Cardiac muscle cell (in vitro differentiated cells and primary cell): ENCODE measurements at places on chromosomes 12 and 14.

DNA sequence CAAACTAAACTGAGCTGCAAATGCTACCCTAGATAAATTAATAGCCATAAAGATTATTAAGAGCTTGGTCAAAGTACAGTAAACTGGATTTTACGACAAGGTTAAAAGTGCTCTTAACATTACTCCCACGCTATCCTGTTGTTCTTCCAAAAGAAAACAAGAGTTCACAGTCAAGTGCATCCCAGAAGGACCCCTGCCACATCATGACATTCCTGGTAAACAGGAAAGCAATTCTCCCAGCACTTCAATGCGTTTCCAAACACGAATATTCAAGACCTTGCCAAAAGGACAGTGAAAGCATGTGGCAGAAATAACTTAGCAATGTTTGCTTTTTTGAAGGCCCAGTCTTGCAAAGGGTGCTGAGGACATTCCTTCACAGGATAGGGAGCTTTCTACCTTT is 11.2 kb downstream of the SPRING1 start:
- DNase-seq: no peak

DNA sequence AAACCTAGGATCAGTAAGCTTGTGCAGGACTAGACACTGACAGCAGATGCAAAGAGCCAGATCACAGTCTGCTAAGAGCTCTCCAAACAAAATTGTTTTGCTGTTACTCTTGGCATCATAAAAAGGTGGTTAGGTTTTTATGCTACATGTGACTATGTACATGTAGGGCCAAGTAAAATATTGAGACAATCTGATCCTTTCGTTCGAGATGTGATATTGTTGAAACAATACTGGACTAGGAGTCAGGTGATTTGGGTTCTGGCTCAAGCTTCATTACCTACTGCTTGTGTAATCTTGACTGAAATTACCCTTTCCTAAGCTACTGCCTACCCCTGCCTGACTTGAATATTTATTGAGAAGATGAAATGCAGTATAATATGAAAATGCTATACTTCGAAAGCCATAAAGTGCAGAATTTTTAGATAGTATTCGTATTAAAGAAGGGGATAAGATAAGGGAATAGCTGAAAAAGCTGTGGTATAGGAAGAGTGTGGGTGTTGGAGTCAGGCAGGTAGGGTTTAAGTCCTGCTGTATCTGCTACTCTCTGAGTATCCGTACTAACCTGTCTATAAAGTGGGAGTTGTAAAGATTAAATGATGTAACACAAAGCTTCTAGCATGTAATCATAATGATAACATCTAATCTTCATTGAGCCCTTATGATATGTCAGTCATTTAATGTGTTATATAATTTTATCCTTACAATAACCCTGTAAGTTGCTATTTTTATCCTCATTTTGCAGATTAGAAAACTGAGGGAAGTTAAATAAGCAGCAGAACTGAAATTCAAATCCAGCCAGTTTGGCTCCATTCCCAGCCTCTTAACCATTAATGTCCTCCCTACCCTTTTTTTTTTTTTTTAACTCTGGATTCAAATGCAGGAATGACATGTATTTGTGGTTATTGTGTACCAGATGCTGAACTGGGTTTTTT is 38.6 kb upstream of the ATF1 start:
- DNase-seq: peak; percentile 56

GRCh38 chr12:55636853-55637252 is at the start of gene OR10P1:
OR10P1 (plus strand) TSS chr12:55636892; CDS start chr12:55636892, 0 bp downstream.
- DNase-seq: no peak

DNA sequence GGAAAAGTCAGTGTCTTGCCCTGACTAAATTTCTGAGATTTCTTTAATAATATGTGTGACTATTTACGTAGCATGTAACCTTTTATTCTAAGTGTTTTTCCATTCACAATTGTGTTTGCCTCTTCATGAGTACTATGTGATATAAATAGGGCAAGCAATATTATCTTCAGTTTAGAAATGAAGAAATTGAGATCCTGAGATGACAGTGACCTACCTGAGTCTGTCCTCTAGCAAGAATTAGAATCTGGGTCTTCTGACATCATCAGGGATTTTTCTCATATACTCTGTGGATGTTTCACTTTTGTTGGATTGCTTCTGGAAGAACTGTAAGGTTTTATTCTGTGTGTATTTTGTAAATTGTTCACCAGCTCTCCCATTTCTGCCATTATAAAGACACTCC is 35.0 kb downstream of the TMTC2 start:
- DNase-seq: no peak

GRCh38 chr12:38711054-38711453 is 194.3 kb downstream of the CPNE8 start:
- DNase-seq: no peak

GRCh38 chr12:71219224-71219623 is 61.4 kb upstream of the TSPAN8 start:
- DNase-seq: no peak

DNA sequence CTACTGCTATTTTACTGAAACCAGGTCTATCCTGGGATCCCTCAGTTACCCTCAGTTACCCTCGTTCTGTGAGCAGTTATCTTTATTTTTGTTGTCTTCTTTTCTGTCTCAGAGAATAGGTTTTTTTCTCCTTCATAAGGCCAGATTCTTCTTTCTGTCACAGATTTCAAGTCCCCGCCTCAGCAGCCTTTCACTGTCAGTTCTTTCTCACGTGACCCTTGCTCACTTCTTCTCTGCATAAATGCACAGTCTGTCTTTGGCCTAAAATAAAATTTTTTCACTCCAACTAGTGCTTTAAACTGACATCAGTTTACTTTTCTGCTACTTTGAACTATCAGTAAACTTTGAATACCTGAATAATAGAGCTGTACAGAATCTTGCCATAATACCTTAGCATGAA is 299.7 kb downstream of the ERC1 start:
- DNase-seq: no peak

DNA sequence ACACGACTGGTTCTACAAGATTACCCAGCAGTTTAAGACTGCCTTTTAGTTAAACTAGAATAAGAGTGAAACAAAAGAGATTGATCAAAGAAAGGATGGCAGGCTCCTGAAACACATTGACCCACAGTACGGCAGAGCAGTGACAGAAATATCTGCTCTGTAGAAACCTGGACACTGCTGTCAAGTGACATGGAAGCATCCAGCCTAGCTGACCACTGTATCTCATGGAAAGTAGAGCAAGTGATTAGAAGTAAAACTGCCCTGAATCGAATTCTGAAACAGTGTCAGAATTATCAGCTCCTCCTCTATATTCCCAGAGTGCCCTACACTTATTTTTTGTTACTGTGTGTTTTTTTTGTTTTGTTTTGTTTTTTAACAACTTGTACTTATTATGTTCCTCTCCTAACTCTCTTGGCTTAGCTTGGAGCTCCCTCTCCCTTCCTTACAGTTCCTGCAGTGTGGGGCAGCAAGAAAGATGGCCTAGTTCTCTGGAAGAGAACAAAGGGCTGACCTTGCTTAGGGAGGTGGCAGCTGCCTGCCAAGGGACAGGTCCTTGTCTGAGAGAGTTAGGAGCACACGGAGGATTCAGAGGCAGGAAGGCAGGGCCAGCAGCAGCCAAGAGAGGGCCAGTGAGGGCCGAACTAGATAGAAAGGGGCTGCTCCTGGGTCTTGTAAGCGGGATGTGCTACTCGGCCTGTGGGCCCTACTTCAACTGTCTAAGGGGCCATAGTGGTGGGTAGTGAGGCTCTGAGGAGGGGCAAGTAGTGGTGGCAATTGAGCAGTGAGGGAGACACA is 97.2 kb downstream of the PTPRR start:
- DNase-seq: no peak

GRCh38 chr12:32072102-32072501 is 34.5 kb upstream of the BICD1 start:
- no peak for DNase-seq

DNA sequence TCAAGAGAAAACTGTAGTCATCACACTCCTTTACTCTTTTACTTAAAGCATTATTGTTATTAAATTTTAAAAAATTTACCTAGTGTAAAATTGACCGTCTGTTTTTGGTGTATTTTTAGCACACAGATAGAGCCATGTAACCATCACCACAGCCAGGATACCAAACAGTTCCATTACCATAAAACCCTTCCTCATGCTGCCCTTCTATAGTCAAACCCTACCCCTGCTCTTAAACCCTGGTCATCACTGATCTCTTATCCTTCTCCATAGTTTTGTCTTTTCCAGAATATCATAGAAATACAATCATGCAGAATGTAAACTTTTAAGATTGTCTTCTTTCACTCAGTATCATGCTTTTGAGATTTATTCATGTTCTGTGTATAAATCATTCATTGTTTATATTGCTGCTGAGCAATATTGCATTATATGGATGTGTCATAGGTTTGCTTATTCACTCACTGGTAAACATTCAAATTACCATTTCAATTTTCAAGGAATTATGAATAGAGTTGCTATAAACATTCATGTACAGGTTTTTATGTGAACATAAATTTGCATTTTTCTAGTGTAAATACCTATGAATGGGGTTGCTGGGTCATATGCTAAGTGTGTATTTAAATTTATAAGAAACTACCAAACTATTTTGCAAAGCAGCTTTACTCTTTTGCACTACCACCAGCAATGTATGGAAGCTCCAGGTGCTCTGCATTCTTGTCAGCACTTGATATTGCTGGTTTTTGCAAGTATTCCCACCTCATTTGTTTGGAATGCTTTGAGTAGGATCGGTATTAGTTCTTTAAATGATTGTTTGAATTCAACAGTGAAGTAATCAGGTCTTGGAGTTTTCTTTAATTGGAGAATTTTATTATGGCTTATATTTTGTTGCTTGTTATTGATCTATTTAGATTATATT is 125.5 kb downstream of the LMNTD1 start:
- no peak for DNase-seq

- DNase-seq: no peak
These were observed 32.4 kb downstream of the TTC8 start for GRCh38 chr14:88856786-88857366.

DNA sequence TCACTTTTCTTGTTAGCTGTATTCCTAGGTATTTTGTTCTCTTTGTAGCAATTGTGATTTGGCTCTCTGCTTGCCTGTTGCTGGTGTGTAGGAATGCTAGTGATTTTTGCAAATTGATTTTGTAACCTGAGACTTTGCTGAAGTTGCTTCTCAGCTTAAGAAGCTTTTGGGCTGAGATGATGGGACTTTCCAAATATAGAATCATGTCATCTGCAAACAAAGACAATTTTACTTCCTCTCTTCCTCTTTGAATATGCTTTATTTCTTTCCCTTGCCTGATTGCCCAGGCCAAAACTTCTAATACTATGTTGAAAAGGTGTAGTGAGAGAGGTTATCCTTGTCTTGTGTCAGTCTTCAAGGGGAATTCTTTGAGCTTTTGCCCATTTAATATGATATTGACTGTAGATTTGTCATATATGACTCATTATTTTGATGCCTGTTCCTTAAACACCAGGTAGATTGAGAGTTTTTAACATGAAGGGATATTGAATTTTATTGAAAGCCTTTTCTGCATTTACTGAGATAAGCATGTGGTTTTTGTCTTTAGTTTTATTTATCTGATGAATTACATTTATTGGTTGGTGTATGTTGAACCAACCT is 26.7 kb downstream of the CLECL1 start:
- no peak for DNase-seq

- no peak for DNase-seq
These were observed 165.8 kb upstream of the SYT1 start for GRCh38 chr12:78698747-78699146.

GRCh38 chr12:34600592-34601462 is 578.5 kb downstream of the ALG10 start:
- DNase-seq: no peak

- no peak for DNase-seq
These were observed 12.1 kb downstream of the LTBP2 start for GRCh38 chr14:74599946-74600345.

GRCh38 chr12:4080213-4080612 is 193.3 kb upstream of the CCND2 start:
- DNase-seq: no peak

- DNase-seq: no peak
These were observed 18.3 kb upstream of the LTA4H start for GRCh38 chr12:96053476-96054243.
